Left ventricle myocardium superior (tissue), 1 donor: ENCODE measurements at places on chromosomes 16 and 17. TPM values are rescaled to one million over a fixed set of nuclear protein-coding genes. Genes with fewer than 3 reads are reported as not detected.

ZNF629 gene
- total RNA-seq, result 19.2 TPM

TEX19 gene
- total RNA-seq, result not detected

SRCAP gene
- total RNA-seq, result 49.3 TPM

TSPOAP1 gene
- 18.8 TPM for total RNA-seq

DHRS7C gene
- total RNA-seq, result 166 TPM

NDUFB10 gene
- 769 TPM for total RNA-seq

OTOP3 gene
- not detected for total RNA-seq

CDRT15 gene
- total RNA-seq, result not detected

ABI3 gene
- 5.6 TPM for total RNA-seq

MYH2 gene
- total RNA-seq, result 0.10 TPM

CDC6 gene
- total RNA-seq, result 0.99 TPM

ITGAE gene
- total RNA-seq, result 12.2 TPM

HOXB9 gene
- total RNA-seq, result not detected

RPRML gene
- total RNA-seq, result 0.32 TPM

GP1BA gene
- total RNA-seq, result not detected

CALB2 gene
- 1.6 TPM for total RNA-seq

EVPL gene
- total RNA-seq, result 0.07 TPM

RAB26 gene
- 1.7 TPM for total RNA-seq

HOXB1 gene
- not detected for total RNA-seq

ATP2A1 gene
- 0.45 TPM for total RNA-seq

SYCE1L gene
- 2.1 TPM for total RNA-seq
